ENCODE measurements at places on chromosomes 6 and 20.

DNA sequence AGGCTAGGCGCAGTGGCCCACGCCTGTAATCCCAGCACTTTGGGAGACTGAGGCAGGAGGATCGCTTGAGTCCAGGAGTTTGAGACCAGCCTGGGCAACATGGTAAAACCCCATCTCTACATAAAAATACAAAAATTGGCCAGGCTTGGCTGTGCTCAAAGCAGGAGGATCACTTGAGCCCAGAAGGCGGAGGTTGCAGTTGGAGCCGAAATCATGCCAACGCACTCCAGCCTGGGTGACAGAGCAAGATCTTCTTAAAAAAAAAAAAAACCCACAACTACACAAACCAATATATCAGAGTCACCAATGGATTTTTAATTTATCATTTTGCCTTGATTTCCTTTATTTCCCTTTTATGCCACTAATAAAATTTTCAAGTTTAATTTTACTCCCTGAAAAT, 9.3 kb downstream of the MAP3K5 start:
- no peak for DNase-seq

DNA sequence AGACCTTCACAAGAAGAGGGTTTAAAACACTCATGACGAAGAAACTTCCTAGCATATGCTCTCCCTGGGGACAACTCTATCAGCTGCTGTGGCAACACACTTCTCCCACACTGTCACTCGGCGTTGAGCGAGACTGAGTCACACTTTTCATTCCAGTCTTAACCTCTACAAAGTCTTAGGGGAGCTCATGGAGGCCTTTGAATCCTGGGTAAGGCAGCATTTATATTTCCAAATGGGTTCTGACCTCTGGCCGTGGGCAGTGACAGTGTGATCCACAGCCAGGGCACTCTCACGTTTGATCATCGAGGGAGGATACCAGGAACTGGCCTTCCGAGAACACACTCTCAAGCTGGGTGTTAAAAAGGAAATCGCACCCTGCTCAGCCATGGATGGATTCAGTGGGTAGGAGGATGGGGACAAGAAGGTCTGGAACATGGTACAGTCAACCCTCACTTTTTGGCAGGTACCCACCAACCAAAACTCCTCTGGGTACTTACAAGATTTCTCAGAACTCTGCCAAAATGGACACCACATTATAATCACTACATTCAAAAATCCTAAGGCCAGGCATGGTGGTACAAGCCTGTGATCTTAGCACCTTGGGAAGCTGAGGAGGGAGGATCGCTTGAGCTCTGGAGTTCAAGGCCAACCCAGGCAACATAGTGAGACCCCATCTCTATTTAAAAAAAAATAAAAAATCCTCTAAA, 19.6 kb downstream of the RRBP1 start:
- no peak for DNase-seq

DNA sequence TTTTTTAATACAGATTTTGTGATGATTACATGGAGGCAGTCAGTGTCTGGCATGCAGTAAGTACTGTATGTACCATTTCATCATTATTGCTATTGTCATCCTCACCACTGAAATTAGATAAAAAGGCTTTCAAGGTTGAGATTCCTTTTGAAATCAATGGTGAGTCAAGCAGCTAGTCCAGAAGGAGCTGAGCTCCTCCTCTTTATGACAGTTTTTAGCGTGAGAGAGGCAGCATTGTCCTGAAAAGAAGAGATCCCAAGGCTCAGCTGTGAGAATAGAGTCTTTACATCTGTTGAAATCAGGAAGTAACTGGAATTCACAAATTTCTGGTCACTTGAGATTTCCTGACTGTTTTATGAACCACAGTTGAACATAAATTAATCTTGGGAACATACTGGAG, 161.9 kb downstream of the PAX1 start:
- no peak for DNase-seq

DNA sequence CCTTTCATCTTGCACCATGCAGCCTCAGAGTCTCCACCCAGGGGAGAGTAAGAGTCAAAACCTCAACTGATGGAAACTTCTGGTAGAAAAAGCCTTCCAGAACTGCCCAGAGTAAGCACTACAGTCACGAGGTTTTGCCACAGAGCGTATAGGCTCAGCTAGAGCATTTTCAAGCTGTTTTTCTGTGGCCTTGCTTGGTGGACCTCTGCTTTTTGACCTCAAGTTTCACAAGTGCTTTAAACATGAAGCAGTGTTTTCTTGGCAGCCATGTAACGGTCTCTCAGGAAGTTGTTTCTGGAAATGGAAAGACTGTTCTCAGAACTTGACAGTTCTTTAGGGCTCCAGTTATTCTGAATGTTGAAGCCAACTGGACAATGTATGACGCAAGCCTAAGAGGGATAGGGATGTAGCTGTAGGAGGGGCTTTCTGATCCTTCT, 146.5 kb downstream of the ZDHHC14 start:
- no peak for DNase-seq

DNA sequence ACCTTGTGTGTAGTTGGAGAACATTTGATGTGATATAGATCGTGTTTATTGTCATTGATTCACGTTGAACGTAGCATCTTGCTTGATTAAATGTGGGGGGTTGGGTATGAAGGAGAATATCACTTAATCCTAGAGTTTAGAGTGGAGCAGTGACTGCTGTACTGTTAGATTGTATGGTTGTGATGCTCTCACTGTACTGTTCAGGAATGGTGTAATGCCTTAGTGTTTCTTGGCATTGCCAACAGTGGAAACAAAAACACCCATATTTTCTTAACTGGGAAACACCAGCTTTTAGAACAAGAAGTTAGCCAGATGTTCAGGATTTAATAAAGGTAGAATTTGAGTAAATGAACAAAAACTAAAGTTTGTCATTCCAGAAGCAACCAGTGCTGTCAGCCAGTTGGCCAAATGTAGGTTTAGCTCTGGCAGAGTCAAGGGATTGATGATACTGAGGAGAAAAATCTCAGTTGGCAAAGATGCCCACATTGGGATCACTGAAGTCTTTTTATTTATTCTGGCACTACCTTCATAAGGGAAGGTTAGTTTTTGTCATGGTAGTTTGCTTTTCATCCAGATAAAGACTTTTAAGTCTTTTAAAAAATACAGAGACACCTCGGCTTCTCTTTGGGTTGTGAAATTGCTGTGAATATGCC, 129.9 kb downstream of the JARID2 start:
- DNase-seq, result no peak

DNA sequence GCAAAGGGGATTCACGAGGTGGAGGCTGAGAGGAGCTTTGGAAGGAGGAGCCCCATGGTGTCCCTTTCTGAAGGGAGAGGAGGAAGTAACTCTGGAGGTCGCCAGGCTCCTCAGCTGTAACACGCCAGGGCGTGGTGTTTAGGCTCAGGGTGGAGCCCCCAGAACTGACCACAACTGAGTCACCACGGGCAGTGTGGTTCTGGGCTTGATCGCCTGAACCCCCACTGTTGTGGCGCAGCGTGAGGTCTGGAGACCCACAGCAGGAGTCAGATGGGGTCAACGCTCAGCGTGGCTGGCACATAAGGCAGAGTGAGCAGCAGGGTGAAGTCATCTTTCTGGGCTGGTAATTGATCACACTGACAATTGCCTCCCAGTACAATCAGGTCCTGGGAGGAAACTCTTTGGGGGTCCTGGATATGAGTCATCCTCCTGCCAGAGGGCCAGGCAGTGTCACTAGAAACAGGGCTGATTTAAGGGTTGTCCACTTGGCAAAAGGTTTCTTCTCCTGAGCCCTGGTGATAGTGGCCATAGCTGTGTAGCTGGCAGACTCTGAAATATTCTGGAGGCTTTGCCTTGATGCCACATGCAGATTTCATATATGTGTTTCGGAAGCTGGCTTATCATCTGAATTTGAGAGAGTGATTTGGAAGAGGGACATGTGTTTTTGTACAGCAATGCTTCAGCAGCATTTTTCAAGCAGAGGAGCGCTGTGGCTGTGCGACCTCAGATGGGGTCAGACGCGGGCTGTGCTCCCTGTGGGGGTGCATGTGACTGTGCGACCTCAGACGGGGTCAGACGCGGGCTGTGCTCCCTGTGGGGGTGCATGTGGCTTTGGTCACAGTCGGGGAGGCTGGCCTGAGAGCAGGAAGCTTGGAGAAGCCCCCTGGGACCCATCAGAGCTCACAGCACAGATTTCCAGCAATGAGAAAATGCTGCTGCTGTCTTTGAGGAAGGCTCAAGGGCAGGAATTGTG, 50.0 kb downstream of the SYNJ2 start:
- peak; percentile 15 for DNase-seq

GRCh38 chr6:152166497-152166896, 359.0 kb downstream of the ESR1 start:
- DNase-seq, result no peak

- no peak for DNase-seq
Observed at GRCh38 chr6:153767127-153767526, 271.9 kb upstream of the OPRM1 start.

DNA sequence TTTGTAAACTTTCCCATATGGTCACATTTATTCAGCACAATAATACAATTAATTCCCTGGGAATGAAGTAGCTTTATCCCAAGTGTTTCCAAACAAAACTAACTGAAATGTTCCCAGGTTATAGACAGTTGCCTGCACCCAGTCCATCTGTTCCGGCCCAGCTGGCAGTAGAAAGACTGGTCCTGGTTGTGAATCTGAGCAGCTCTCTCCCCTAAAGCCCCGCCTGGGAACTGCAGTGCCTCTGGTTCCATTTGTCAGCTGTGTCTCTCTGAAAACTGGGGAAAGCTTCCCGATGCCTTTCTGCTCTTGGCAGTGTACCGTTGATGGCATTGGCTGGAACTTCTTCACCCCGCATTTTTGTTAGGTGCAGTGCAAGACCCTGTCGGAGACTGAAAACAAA, 8.7 kb downstream of the MTHFD1L start:
- no peak for DNase-seq

GRCh38 chr6:142296975-142297604, 4.7 kb upstream of the ADGRG6 start:
- DNase-seq, result no peak

- no peak for DNase-seq
Observed at GRCh38 chr6:140784573-140784972, 1348.2 kb upstream of the GJE1 start.

DNA sequence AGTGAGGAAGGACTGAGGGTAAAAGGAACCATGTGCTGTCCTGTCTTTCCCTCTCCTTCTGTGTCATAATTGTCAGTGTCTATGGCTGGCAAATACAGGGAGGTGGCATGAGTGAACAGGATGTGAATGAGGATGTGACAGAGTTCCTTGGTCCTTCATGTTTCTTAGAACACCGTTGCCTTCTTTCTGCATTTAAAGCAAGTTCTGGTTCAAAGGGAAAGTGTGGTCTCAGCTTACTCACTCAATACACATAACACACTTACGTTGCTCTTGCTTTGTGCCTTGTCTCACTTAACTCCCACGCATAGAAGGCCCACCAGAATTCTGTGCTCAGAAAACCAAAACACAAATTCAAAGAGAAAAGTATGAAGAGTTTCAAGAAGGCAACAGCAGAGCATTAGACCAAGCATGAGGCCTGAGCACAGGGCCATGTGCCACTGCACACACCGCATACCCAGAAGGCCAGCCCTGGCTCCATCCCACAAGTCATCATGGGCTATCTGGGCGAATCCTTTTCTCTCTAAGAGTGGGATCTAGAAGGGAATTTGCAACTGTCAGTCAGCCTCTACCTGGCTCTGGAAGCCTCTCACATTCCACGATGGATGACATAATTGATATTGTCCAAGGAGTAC, 38.9 kb upstream of the SAYSD1 start:
- DNase-seq, result no peak
